GM23338 (cell line): ENCODE measurements at places on chromosomes 5 and 9. TPM values are rescaled to one million over a fixed set of nuclear protein-coding genes. Genes with fewer than 3 reads are reported as not detected.

The ADCY2 gene
- 49.3 and 74.9 TPM in 2 replicates for total RNA-seq

The FAM151B gene
- total RNA-seq = 3.1 TPM in 1 of 2 replicates, not detected in the other

The AJM1 gene
- 0.12 and 0.49 TPM in 2 replicates for total RNA-seq

The CDH12 gene
- total RNA-seq = not detected in 2 replicates

The SLC4A9 gene
- 0.08 TPM in 1 of 2 replicates, not detected in the other for total RNA-seq

The LRRC26 gene
- total RNA-seq = 0.16 and 0.21 TPM in 2 replicates

The ADAMTSL2 gene
- 0.66 and 1.1 TPM in 2 replicates for total RNA-seq

The PPWD1 gene
- total RNA-seq = 57.1 and 57.2 TPM in 2 replicates

The PAEP gene
- not detected in 2 replicates for total RNA-seq
